GM12864 (cell line): ENCODE measurements at places on chromosomes 2 and 18.

DNA sequence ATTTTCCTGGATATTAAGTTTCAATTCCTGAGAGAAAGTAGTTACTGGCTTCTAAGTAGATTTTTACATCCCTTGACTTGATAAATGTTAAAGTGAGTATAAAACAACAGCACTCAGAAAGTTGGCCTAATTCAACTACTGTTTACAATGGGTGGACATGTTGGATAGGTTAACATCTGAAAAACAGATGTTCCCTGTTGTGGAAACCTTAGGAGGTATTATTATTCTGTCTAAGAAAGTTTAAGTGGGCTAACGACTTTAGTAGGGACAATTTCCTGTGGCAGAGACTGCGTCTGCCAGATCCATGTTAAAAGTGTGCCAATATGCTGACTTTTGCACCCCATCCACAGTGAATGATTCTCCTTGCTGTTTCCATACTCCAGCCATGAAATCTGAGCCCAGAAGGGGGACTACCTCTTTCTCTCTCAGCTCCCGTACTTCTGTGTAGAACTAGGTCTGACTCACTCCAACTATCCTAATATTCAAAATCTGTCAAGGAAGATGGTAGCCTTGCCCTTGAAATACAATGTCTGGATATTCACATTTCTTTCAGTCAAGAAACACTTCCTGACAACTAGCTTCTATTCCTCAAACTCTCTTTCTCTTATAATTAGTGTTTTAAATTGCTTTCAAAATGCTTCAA lies 327.5 kb upstream of the HNRNPA3 start:
- no peak for DNase-seq

- DNase-seq, result no peak
Measured at GRCh38 chr2:71702971-71703898, 249.9 kb downstream of the DYSF start.

GRCh38 chr2:79359419-79359818 lies 153.4 kb upstream of the CTNNA2 start:
- DNase-seq, result no peak

- no peak for DNase-seq
Measured at GRCh38 chr2:204434660-204435462, 110.4 kb upstream of the PARD3B start.

DNA sequence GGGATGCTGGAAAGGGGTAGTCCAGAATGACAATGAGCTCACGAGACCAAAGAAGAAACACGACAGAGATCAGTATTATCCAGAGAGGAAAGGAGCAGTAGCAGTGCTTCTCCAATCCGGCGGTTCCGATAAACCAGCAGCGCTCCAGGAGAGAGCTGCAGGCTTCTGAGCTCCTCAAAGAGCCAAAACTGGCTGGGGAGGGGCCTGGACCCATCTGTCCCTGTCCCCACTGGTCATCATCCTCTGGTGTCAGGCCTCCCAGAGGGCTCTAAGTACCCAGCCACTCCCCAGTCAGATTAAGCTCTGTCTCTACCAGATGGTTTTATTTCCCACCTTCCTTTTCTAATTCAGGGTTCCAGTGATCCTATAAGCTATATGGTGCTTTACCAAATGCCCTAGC lies 23.2 kb downstream of the DNAJC27 start:
- DNase-seq, result no peak

GRCh38 chr2:96251721-96252292 lies 14.0 kb downstream of the TMEM127 start:
- no peak for DNase-seq

- DNase-seq, result no peak
Measured at GRCh38 chr2:215635071-215635787, 199.4 kb upstream of the FN1 start.

GRCh38 chr2:82789851-82790205 lies 1669.3 kb downstream of the SUCLG1 start:
- no peak for DNase-seq

DNA sequence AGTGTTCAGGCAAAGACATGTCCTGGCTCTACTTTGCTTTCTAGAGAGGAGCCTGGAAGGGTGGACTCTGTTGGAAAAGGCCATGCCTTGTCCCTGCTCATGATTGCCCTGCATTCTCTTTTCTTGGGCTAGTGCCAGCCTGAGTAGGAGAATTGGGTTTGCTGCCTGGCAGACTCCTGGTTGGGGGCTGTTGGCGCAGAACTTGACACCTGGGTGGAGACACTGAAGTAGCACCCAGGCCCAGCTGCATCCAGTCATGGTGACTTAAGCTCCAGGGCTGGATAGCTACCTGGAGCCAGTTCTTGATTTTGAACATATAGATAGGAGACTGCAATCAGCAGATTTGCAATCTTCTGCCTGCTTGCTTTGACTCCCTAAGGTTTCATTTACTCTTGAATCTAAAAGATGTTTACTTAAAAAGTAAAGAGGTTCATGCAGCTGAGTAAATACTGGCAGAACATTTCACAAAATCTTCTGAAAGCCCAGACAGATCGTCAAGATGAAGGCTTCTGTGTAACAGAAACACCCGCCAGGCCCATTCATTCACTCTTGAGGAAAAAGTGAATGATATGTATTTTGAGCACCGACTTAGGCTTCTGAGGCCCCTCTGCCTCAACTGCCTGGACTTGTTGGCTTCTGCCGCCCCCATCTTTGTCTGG lies 38.0 kb upstream of the YWHAQ start:
- DNase-seq, result no peak

DNA sequence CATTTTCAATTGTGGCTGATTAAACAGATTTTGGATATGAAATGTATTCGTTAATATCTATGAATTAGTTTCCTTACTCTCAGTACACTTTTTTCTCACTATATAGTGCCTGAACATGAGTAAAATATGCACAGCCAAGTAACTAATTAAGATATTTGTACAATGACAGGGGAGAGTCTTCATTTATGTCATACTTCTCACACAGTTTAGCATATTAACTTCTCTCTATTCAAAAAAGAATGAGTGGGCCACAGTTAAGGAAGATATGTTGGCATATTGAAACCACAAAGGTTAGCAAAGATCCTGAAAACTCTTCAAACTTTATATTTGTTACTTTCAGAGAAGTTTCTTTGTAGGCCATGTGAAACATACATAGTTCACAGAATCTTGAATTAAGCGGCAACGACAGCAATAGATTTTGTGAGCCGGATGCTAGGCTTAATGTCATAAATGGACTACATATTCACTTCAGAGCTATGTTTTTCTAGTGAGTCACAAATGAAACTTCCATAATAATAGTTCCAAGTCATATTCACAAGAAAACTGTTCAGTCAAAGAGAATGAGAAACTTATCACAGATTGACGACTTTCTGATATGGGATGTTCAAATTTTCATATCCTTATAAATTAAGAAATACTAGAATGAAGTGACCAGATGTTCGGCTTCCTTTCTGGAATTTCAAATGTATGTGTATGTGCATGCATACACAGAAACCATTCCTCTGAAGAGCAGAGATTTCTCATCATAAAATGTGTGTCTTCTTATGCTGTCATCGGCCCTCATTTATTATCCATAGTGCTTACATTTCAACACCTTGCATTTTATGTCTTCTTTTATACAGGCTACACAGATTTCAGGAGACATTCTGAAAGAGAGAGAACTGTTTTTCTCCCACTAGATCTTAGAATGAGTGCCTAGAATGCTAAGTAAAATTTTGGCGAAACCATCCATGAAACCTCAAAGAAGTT lies 584.0 kb downstream of the SATB2 start:
- DNase-seq, result no peak

- DNase-seq, result no peak
Measured at GRCh38 chr18:60277855-60278480, 94.6 kb downstream of the MC4R start.

DNA sequence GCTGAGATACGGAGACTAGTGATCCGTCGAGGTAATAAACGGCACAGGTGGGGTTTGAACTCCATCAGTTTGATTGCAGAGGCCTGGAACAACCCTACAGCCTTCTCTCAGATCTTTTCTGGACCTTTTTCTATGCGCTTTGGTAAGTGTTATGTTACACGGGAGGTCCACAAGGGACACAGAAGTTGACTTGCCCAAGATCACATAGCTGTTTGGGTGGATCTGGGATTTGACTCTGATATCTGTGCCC lies 1.1 kb upstream of the DNPEP start:
- no peak for DNase-seq

DNA sequence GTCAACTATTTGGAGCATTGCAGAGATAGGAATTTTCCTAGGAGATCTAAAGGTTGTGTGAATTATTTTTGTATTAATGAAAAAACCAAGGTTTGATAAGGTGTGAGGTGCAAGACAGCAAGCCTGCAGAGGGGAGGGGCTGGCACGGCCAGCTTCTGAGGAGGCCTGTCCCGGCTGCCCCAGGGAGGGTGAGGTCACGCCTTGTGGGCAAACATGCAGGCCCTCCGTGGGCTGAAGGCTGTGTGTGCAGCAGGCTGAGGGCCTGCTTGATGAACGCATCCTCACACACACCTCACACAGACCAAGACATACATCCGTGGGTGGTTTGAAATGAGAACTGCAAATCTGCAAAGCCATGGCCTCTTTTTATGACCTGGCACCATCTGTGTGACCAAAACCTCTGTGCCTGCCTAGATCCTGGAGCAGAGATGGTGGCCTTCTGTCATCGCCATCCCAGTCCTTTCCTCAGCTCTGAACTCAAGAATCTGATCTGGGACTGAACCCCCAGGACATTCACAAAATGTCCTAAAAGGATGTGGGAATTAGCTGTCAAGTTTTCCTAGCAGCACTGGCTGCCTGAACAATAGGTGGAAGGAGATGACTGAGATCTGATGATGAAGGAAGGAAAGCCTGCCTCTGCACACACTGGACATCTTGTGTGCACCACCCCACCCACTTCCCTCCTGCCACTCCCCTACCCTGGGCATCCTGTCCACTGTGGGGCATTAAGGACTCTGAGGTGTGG lies 102.4 kb upstream of the MGAT4A start:
- DNase-seq, result no peak

DNA sequence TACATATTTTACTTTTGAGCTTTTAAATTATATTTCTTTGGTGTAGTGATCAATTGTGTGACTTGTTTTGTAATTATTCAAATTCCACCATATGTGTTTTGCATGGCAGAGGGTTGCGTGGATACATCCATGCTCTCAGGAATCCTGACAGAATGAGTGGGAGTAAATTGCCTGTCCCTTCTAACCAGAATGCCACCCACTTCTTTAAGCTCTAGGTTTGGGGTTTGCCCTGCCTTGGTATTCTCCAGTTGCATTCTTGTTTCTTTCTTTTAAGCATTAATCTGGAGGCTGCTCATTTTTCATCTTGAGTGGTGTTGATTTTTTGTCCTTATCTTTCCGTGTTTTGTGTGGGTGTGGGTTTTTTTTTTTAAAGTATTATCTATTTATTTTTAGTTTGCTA lies 360.0 kb downstream of the PTPRM start:
- no peak for DNase-seq

DNA sequence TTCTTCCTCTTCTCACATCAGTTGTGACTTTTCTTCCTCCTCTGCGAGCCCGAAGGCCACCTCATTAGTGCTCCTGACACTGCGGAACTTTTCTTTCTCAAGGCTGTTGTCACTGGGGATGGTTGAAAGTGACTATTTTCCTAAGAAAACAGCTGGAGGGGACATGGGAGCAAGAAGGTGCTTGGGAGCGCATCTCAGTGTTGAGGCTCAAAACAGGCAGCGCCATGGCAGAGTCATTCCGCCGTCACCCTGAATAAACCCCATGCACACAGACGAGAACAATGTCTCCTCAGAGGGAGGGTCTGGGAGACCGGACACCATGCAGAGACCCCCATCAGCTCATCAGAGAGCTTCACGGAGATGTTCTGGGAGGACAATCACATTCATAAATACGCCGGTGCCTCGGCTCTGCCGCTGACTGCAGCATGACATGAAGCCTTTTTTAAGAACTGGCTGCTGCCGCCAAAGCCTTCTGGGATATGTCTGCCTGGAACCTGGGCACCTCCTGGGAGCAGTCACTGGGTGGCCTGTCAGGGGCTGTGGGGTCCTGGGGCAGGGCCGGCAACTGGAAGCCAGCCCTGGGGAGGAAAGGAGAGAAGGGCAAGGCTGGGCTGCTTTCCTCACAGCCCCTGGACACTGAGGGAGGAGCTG lies 19.2 kb downstream of the ATOH8 start:
- DNase-seq, result no peak

- no peak for DNase-seq
Measured at GRCh38 chr2:165529130-165529529, 59.6 kb downstream of the CSRNP3 start.

GRCh38 chr2:119064567-119064966 lies 94.0 kb downstream of the C1QL2 start:
- DNase-seq, result no peak

- DNase-seq, result no peak
Measured at GRCh38 chr2:201144101-201145051, 28.4 kb downstream of the CFLAR start.

DNA sequence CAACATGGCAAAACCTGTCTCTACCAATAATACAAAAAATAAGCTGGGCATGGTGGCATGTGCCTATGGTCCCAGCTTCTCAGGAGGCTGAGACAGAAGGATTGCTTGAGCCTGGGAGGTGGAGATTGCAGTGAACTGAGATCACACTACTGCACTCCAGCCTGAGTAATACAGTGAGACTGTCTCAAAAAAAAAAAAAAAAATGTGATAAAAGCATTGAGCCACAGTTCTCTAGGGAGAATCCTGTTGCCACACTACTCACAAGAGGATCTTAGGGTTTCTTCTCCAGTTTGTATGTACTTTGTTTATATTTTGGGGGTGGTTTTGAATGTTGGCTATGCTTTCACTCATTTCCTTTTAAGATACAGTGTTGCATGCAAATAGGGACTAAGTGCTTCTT lies 62.0 kb downstream of the TMEM185B start:
- no peak for DNase-seq

GRCh38 chr2:231186325-231186724 lies 12.1 kb upstream of the ARMC9 start:
- no peak for DNase-seq

DNA sequence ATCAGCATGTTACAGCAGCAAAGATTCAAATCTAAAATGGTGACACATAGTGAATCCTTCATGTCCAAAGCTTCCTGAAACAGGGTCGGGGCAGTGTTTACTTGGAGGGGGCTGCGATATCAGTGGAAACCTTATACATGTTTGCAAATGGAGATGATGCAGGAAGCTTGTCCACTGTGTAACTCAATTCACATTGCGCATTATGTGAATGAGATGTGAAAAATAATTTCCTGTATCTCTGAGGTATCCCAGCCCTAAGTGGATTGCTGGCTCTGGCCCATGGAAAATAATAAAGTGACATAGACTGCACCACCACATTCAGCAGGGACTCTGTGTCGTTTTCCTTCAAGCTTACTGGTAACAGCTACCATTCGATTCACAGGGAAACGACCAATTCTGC lies 505.5 kb downstream of the GALR1 start:
- no peak for DNase-seq

GRCh38 chr18:71221405-71221804 lies 932.6 kb downstream of the SOCS6 start:
- no peak for DNase-seq

- DNase-seq, result no peak
Measured at GRCh38 chr18:43720041-43720440, 442.8 kb upstream of the SYT4 start.

GRCh38 chr2:3411103-3411502 lies 31.6 kb downstream of the TRAPPC12 start:
- no peak for DNase-seq

- peak; percentile 19 for DNase-seq
Measured at GRCh38 chr18:70288851-70289328, at the start of gene SOCS6. TSS of gene SOCS6 (plus strand) at chr18:70289045. CDS start at chr18:70324669, 35,624 bp downstream.
